ENCODE measurements at places on chromosomes 3 and 15. TPM values are rescaled to one million over a fixed set of nuclear protein-coding genes. Genes with fewer than 3 reads are reported as not detected.

- no peak for DNase-seq
These were observed 632.3 kb upstream of the ZNF385D start for GRCh38 chr3:22383285-22383684.

DNA sequence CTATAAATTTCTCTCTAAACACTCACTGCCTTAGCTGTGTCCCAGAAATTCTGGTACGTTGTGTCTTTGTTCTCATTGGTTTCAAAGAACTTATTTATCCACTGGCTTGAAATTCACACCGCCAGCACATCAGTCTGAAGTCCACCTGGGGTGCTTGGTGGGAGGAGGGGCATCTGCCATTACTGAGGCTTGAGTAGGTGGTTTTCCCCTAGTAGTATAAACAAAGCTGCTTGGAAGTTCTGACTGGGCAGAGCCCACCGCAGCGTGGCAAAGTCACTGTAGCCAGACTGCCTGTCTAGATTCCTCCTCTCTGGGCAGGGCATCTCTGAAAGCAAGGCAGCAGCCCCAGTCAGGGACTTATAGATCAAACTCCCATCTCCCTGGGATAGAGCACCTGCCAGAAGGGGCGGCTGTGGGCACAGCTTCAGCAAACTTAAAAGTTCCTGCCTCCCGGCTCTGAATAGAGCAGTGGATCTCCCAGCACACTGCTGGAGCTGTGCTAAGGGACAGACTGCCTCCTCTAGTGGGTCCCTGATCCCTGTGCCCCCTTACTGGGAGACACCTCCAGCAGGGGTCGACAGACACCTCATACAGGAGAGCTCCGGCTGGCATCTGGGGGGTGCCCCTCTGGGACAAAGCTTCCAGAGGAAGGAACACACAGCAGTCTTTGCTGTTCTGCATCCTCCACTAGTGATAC is 114.1 kb downstream of the SUCLG2 start:
- no peak for DNase-seq

DNA sequence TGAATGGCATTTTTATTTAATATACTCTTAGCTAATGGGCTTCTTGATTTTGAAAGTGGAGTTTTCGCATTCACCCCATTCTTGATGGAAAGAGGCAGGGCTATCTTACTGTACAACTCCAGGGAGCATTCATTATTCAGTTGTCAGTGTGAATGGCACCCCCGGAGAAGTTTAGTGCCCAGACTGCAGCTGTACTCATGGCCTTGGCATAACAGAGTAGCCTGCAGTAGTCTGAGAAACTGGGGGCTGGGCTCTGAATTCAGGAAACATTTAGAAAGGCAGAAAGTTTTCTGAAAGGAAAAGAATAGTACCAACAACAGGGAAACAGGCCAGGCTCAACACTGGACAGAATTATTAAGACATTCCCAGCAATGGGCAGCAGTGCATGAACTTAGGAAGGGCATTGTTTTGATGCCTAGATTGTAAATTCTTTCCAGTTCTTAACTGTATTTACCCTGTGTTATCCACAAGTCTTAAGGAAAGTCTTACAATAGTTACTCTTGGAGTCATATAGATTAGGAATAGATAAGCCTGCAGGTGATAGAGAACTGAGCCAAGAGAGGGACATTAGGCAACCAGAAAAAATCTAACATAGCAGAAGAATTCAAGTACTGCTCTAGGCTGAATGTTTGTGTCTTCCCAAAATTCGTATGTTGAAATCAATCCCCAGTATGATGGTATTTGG is 44.4 kb downstream of the TIPARP start:
- no peak for DNase-seq

The ITPKA gene
- total RNA-seq = 0.32 TPM

- DNase-seq = no peak
These were observed 52.8 kb upstream of the LRIG1 start for GRCh38 chr3:66553441-66554113.

- no peak for DNase-seq
These were observed 1277.6 kb downstream of the ZPLD1 start for GRCh38 chr3:103712320-103713008.

DNA sequence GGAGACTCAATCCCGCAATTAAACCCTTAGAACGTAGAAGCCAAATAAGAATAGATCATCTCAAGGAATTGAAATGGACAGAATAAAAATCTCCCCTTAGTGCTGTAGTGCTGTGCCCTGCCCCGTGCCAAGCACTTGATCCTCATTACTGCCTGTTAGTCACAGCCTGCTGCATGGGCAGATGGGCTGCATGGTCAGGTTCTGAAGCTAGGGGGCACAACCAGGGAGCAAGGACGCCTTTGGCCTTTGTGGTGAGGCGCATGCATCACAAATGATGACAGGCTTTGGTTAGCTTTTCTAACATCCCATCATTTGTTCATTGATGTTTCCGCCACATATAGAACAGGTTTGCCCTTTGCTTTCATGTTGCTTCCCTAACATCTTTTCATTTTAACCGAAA is 336.3 kb upstream of the ADAMTS9 start:
- DNase-seq = no peak
